ENCODE measurements at places on chromosomes 4 and X. TPM values are rescaled to one million over a fixed set of nuclear protein-coding genes. Genes with fewer than 3 reads are reported as not detected.

The CYBB gene
- total RNA-seq = 41.2 TPM

The DCAF4L1 gene
- under 0.01 TPM for total RNA-seq

The GAB3 gene
- 5.7 TPM for total RNA-seq

The DLG3 gene
- total RNA-seq = 7.3 TPM

The SHISA3 gene
- total RNA-seq = 1.6 TPM

The SERTM2 gene
- 0.52 TPM for total RNA-seq

The JCHAIN gene
- 2.1 TPM for total RNA-seq

The CFAP99 gene
- total RNA-seq = not detected

The HTR2C gene
- not detected for total RNA-seq
